ENCODE measurements at places on chromosomes 7 and 10.

- DNase-seq, result no peak
These were observed 169.2 kb downstream of the SEMA3A start for GRCh38 chr7:84025332-84025927.

GRCh38 chr7:135434047-135434446 lies 75.9 kb downstream of the CNOT4 start:
- no peak for DNase-seq

- DNase-seq, result no peak
These were observed 223.6 kb upstream of the CELF2 start for GRCh38 chr10:10794046-10794445.

DNA sequence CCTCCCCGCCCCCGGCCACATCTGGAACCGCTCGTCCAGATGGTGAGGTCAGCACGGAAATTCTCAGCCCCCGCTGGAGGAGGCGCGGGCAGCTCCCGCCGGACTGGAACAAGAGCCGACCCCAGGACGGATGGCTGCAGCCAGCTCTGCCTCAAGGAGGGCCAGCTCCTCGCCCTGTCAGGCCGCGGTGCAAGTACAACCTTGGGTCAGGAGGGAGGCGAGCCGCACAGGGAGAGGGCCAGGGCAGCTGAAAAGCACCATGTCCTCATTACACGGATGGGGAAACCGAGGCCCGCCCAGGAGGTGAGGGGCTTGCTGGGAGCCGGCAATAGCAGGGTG lies 3.8 kb upstream of the GRIFIN start:
- DNase-seq, result no peak

DNA sequence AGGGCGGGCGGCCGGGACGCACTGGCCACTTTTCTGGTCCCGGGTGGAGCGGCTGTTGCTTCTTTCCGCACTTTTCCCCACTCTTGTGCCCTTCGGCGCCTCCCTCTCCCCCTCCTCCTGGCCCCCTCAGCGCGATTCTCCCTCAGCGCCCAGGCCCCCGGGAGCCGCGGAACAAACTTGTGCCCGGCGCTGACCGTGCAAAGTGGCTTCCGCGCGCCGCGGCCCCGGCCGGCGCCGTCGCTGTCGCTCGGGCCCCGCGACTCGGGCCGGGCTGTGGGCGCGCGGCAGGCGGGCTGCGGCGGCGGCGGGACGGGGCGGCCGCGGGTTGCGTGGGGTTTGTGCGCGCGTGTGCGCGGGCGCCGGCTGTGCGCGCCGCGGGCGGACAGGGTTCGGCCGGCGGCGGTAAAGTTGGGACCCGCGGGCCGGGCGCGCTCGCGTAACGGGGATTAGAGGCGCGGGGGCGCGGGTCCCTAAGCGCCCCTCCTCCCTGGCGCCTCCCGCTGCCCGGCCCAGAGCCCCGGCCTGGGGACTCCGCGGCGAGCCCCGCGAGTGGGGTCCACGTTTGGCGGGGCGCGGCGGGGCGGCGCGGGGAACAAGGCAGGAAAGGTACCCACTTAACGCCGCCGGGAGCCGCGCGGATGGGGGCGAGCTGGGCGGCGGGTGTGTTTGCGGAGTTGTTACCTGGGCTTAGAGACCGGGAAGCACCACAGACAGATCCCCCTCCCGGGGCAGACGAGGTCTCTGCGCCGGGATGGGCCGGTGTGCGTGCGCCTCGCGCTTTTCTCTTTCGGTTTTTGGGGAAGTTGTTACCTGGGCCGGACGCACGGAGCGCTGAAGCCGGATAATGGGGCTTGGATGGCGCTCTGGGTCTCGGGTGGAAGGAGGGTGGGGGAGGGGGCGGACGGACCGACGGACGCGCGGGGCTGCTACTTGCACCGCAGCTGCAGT lies 860 bp downstream of the ZEB1 start:
- DNase-seq, result peak; percentile 74

DNA sequence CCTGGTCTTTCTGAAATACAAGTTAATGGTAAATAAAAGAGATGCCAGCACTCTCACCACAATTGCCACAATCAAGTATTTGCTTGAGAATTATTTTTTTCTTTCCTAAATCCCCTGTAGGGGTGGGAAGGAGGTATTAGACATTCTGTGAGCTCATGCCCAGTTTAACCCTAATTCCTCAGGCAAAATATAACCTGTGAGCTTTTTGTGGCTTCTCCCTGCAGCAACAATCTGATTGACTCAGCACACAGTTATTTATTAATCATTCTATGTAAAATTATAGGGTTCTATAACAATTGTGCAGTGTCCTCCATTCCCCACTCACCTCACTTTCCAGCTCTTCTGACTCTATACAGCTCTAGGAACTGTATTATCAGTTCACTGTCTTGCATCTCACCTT lies 66.3 kb downstream of the GLI3 start:
- DNase-seq, result no peak

DNA sequence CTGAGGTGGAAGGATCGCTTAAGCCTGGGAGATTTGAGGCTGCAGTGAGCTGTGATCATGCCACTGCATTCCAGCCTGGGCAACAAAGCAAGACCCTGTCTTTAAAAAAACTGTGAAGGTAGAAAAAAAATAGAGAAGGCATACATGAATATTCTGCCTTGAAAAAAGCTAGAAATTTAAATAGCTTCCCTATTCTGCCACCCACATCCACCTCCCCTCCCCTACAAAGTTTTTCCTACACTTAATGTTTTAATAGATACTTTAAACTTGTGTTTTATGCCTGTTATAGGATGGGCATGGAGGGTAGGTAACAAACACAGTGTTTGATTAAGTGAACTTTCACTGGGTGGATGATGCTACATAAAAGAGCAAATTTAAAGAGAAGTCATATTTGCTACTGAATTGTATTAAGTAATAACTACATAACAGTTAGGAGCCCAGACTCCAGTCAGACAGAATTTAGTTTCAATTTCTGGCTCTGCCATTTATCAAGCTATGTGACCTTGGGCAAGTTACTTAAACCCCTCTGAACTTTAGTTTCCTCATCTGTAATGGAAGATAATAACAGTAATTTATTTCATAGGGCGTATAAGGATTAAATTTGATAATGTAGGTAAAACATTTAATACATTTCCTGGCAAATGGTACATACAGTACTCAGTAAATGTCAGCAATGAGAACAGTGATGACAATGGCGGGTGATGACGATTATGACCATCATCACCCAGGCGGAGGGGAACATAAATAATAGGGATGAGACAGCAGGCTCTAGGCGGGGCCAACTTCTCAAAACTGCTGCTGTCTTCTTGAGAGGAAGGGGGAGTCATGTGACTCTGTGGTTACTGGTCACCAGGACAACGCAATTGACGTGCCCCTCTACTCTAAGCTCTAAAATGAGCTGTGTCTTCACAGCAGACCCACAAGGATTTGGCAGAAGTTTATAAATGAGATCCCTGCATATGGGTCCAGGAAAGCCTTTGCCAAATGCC lies 15.8 kb downstream of the DNMBP start:
- DNase-seq, result peak; percentile 73

DNA sequence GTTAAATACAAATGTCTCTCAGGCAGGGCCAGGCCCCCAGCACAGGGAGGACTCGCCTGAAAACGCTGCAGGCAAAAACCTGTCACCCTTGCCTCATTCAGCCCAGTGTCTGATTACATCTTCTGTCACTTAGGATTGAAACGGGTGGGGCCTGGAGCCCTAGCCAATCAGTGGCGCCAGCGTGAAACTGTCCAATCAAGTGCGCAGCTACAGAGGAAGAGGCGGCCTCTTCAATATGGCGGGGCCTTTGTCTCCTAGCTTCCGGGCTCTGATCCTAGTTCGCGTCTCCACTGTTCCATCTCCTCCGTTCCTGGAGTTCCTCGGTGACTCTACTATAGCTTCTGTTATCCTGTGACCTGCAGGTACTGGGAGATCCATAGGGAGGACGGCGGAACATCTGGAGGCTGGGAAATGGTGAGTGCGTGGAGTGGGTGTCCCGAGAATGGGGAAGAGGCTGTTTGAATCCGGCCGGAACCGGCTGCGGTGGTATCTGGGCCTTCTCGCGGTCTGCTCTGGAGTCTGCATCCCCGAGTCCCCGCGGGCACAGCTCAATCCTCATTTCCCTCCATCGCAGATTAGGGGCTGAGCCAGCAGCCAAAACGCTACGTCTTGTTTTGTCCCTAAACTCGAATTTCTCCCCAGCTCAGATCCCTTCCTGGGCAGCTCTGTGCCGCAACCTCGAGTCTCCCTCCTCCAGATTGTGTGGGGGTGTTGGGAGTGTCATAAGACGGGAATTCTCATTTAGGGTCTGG lies at the start of gene ZNF736:
Gene ZNF736 (plus strand): TSS at position 222 of the 752 bp plus-strand sequence. CDS start 190 bp downstream, at position 412.
- peak; percentile 92 for DNase-seq

DNA sequence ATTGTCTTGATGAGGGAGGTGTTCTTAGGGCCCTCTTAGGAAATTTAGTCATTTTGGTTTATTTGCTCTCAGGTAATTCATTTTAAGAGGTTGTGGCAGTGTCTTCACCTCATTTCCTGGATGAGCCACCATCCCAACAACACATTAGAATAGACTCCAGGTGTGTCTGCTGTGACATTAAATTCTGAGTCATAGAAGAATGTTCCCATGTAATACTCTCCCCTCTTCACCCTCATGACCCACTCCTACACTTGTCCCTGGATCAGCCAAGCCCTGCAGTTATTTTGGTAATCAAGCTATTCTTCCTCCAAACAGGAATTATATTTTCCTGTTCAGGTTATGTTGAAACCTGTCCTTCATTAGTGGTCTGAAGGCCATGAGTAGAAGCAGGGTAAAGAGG lies 944.1 kb downstream of the SORCS3 start:
- no peak for DNase-seq

- no peak for DNase-seq
These were observed 4.6 kb downstream of the TRPV6 start for GRCh38 chr7:142880876-142881505.

DNA sequence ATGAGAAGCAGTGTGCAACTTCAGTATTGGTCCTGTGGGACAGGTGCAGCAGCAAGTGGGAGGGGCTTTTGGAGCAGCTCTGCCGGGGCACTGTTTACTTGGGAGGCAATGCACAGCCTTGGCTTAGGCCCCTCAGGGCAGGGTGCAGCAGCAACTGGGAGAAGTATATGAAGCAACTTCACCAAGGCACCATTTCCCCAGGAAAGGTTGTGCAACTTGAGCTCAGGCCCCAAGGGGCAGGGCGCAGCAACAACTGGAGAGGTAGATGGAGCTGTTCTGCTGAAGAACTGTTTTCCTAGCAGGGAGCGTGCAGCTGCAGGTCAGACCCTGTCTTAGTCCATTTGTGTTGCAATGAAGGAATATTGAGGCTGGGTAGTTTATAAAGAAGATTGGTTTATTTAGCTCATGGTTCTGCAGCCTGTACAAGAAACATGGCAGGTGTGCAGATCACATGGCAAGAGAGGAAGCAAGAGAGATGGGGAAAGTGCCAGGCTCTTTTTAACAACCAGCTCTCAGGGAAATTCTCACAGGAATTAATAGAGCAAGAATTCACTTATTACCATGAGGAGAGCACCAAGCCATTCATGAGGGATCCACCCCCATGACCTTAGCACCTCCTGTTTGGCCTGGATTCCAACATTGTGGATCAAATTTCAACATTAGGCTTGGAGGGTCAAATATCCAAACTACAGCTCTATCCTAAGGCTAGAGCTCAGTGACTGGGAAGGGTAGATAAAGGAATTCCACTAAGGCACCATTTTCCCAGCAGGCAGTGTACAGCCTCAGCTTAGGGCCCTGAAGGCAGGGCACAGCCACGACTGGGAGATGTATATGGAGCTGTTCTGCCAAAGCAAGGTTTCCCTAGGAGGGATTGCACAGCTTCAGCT lies 10.9 kb downstream of the GPR141 start:
- DNase-seq, result no peak

DNA sequence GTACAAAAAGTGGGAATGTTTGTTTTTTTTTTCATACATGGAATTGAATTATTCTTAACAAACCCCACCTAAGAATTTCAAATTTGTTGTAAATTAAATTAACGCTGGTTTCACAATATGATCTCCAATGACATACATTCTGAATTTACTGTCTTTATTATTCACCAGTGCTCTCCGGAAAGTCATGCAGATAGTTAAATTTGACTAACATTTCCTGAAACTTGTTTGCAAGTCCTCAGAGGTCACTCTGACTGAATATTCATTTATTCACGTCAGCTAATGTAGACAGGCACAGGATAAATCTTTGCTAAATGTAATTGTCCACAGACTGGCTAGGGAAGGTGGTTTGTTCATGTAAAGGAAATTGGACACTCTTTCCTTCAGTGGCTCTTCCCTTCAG lies 730.4 kb downstream of the PHTF2 start:
- no peak for DNase-seq

DNA sequence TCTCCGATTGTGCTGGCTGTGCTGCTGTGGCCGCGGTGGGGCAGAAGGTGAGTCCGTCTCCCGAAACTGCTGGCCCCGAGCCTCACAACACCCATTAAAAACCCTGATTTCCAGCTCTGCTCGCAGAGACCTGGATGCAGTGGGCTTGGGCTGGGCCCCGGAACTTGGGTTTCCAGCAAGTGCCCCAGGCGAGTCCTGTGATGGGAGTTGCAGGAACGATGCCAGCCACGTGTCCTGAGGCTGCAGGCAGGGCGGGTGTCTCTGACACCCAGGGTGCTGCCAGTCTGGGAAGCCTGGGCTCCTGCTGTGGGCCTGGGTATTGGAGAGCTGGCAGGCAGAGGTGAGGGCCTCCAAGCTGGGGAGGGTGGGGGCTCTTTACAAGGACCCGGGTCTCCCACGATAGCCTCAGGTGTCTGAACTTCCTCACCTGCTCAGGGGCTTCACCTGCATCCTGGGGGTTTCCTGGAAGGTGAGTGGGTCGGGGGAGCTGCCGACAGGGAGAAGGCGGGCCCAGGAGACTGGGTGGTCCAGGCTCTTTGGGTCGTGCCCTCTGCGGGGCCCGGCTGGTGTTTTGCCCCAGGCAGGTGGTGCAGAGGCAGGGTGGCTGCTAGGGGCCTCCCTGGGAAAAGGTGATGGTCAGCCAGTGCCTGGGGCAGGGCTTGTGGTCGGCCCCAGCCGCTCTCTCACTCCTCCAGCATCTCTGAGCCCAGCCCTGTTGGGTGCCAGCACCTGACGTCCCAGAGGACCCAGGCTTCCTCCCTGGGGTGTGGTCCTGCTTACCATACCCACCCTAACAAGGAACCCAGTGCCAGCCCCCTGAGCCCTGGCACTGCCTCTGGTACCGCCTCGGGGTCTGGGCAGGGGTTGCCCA lies 180.3 kb downstream of the DNAJB6 start:
- no peak for DNase-seq

DNA sequence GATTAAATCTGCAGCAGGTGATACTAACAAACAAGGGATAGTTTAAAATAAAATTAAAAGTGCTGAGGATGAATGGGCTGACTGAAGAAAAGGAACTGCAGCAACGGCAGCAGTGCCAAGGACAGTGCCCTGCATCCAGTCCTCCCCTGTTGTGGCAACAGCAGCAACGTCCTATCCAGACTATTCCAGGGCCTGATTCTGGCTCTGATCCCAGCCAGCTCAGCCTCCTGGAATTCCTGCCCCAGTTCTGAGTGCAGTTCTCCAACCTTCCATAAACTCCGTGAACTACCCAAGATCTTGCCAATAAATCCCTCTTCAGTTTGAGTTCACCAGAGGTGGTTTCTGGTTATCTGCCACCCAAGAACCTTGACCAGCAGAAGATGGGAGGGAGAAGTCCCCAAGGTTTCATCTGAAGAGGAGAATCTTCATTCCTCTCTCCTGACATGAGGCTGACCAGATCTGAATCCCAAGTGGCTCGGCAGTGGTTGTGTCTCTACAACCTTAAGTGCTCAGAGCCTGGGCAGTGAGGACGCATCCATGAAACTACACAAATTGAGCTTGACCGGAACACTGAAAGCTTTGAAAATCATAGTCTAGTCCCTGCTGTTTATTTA lies 115.8 kb downstream of the SORBS1 start:
- peak; percentile 74 for DNase-seq

Data from sciatic nerve (tissue), 2 donors.